Stimulated activated CD8-positive, alpha-beta memory T cell treated with anti-CD3 and anti-CD28 coated beads, Interleukin-2, amount 100 ng/mL, for 1 hour (primary cell): ENCODE measurements at places on chromosomes 4 and X.

DNA sequence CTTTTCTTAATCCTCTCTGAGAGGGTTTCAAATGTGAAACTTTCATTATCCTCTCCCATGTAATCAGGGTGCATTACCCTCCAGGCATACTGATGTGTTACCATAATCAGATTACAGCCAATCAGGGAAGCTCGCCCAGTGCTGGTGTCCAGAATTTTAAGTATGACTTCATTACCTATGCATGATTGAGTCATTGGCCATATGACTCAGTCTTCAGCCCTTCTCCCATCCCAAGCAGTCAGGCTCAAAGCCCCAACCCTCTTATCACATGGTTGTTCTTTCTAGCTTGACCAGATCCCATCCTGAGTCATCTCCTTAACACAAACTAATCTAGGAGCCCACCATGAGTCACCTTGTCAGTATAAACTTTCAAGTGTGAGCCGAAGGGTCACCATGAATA is 1668.1 kb upstream of the AGA start:
- no peak for DNase-seq

DNA sequence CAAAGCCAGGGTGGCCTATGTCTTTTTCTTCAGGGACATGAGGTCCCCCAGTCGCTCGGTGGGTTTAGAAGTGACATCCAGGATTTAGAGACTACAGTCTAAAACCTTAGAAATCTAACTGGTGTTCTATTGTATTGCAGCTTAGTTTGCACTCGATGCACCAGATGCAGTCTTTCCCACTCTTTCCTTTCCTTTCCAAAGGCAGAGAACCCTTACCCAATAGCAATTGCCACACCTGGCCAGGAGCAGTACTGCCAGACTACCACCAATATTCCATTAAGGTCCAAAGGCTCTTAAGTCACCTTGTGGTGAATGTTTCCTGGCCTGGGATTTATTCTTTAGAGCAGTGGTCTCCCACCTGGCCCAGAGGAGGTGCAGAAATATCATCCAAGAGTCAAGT is 1068.8 kb downstream of the FAM133A start:
- DNase-seq: no peak

- no peak for DNase-seq
These were observed 9.3 kb downstream of the SPATA4 start for GRCh38 chr4:176186067-176186466.

- no peak for DNase-seq
These were observed 161.7 kb downstream of the DCHS2 start for GRCh38 chr4:154329939-154330338.

DNA sequence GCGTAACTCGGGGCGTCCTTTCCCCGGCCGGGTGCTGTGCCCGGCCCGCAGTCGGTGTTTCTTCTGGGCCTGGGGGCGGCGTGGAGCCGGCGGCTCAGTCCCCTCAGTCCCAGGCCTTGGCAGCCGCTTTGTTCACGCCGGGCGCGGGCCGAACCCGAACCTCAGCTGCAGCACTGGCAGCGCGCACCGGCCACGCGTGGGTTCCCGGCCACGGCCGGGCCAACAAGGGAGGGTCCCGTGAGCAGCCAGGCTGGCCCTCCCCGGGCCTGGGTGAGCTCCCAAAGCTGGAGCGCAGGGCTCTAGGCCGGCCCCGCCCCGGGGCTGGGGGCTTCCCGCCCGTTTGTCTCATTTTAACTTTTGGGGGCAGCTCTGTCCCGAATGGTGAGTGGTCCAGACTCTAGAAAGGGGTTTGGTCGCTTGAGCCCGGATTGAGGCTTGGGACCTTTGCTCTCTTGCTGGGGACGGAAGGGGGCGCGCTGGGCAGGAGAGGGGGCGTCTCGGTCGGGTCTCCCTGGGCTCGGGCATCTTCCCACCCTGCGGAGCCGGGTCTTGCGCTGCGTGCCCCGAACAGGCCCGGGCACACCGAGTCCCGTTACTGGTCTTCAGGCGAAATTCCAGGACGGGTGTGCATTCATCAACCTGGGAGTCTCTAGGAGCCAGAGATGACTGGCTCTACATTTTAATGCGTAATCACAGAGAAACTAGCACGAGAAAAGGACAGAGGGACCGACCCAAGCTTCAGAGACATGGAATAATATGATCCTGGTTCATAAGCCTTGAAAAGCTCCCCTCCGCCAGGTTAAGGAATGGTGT is 177.1 kb downstream of the CBR4 start:
- DNase-seq: no peak

DNA sequence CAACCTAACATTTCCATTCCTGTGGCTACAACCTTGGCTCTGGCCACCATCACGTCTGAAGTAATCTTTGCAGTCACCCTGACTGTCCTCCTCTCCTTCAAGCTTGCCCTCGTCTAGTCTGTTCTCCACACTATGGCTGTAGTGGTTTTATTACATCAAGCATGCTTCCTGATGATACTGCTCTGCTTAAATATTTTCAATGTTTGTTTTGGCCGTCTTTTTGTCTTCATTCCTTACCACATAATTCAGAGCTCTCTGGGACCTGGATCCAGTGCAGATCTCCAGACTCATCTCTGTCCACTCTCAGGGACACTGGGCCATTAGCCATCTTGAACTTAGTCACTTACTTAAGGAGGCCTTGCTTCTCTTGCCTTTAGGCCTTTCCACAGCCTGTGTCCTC is 27.7 kb upstream of the FREM3 start:
- DNase-seq: no peak

- DNase-seq: no peak
These were observed 162.9 kb downstream of the SMIM20 start for GRCh38 chr4:26076896-26077295.
